Mammary epithelial cell (primary cell): ENCODE measurements at places on chromosomes 11 and 22.

DNA sequence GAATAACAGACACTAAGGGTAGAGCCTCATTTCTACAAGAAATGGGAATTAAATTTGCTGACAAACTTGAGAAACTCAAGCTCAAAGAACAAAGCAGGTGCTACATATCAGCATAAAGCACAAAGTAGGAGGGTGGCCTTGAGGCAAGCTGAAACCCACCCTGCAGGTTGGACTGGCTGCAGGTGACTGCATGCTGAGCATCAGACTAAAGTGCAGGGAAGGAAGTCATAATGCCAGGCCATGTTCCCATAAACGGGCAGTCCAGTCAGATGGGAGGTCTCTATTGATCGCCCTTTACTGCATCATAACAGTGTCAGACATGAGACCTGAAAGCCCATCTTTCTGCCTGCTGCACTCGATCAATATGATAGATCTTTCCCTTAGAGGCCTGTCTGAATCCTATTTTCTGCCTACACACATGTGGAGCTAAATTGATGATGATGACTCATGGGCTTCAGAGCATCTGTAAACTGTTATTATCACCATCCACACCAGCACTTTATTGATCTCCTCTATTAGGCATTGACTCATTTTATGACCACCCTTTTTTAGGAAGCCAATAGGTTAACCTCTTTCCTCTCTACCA lies 224.5 kb upstream of the DDI1 start:
- no peak for DNase-seq

GRCh38 chr11:121514432-121515334 lies 61.9 kb upstream of the SORL1-AS1 start:
- DNase-seq: no peak

GRCh38 chr11:121376130-121376529 lies 76.0 kb upstream of the SORL1 start:
- no peak for DNase-seq

GRCh38 chr22:29071261-29072045 lies 1.4 kb upstream of the KREMEN1 start:
- DNase-seq: peak; percentile 88

DNA sequence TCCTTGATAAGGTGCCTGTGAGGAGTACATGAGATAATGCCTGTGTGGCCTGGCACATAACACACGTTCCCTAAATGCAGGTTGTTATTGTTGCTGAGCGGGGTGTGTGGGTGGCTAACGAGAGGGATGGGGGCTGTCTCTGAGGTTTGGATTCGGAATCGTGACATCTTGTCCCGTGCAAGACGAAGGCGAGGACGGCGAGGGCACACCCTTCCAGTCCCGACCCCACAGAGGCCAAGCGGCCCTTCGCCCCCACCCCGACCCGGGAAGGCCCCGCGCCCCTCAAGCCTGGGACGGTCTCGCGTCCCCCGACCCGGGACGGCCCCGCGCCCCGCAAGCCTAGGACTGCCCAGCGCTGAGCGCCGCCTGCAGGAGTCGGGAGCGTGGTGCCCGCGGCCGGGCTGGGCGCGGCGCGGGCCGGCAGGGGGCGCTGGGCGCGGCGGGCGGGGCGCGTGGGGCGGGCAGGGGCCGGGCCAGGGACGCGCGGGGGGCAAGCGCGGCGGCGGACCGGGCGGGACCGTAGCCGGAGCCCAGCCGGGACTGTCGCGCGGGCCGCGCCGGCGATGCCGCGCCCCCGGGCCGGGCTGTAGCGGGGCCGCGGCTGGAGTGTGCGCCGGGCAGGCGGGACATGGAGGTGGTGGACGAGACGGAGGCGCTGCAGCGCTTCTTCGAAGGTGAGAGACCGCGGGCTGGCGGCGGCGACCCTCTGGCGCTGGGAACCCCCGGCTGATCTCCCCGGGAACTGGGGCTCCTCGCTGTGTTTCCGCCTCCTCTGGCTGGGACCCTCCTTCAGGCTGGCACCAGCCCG lies at the start of gene MYRF:
Gene MYRF, plus strand, starts transcription at position 520 of the 808 bp plus-strand sequence. Its CDS starts 109 bp downstream, at position 629.
- DNase-seq: no peak
